Esophagus squamous epithelium (tissue), 5 donors: ENCODE measurements at places on chromosomes 11 and 22.

- no peak for DNase-seq
Observed at GRCh38 chr11:69252490-69252837, 41.5 kb upstream of the MYEOV start.

- no peak for DNase-seq
Observed at GRCh38 chr11:130192845-130193267, 33.3 kb downstream of the ST14 start.

GRCh38 chr11:2990617-2991451 lies 1.3 kb downstream of the NAP1L4 start:
- no peak for DNase-seq

- DNase-seq: no peak
Observed at GRCh38 chr11:77669848-77670511, 32.4 kb upstream of the CLNS1A start.

- DNase-seq: no peak
Observed at GRCh38 chr11:108319541-108320145, 96.8 kb downstream of the ATM start.

- no peak for DNase-seq
Observed at GRCh38 chr11:11141065-11141464, 212.0 kb downstream of the CSNK2A3 start.

DNA sequence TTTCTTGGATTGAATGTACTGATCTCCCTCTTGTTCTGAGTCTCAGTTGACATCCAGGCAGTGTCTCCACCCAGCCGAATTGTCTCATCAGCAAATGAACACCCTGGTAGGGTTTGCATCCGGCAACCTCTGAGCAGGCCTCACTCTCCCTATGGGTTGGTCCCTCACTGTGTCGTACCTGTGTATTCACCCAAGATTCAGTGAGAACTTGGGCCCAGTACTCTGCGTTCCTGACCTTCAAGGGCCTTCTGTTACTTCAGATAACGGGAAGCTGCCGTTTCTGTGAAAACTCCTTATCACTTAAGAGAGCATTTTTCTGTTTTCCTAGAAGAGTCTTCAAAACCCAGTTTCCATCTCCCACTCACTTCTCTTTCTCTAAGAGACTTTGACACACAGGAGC lies 915.6 kb downstream of the TBC1D22A start:
- no peak for DNase-seq

DNA sequence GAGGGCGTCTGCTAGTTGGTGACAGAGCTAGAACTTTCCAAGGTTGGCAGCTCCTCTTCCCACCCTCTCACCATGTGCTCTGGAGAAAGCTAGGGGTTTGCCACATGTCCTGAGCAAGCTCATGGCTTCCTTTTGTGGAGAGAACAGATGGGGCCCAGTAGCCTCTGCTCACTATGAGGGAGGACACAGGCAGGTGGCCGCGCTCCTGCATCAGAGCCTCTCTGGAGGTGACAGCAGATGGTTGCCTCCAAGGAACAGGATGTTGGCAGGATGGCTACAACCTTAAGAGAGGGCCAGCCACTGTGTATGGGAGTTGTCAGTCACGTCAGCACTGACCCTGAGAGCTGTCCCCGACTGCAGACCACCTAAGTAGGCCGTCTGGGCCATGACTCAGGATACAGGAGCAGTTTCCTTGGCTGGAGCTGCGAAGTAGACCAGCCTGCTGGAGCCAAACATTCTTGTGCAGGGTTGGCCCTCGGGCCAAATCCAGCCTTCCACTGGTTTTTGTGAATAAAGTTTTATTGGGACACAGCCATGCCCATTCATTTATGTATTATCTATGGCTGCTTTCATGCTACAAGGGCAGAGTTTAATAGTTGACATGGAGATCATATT lies 28.0 kb downstream of the SGSM1 start:
- no peak for DNase-seq

DNA sequence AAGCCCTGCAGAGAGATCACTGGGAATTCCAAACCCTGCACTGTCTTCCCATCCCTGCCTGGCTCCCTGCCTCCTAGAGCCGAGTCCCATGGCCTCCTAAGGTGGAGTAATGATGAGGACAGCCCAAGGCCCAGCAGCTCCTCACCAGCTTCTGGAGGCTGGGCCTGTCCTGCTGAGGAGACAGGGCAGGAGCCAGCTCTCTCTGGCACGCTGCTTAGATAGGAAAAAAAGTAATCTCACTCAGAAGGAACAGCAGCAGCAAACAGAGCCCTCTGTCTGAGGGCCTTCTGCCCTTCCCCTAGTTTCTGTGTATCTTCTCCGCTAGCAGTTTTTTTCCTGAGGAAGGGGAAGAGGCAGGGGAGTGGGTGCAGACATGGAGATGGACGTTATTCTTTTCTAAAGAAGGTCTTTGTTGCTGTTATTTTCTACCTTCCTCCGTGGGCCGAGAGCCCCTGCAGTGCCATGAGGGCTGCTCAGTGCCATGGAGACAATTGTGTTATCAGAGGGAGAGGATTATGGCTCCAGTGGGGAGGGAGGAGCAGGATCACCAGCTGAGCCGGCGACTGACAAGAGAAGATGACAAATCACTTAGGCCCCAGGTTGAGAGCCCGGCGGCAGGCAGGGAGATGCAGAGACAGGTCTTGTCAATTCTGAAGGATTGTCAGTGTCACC lies 315.3 kb downstream of the BUD13 start:
- DNase-seq: no peak

- DNase-seq: no peak
Observed at GRCh38 chr22:19287889-19288288, 3.6 kb downstream of the CLTCL1 start.

DNA sequence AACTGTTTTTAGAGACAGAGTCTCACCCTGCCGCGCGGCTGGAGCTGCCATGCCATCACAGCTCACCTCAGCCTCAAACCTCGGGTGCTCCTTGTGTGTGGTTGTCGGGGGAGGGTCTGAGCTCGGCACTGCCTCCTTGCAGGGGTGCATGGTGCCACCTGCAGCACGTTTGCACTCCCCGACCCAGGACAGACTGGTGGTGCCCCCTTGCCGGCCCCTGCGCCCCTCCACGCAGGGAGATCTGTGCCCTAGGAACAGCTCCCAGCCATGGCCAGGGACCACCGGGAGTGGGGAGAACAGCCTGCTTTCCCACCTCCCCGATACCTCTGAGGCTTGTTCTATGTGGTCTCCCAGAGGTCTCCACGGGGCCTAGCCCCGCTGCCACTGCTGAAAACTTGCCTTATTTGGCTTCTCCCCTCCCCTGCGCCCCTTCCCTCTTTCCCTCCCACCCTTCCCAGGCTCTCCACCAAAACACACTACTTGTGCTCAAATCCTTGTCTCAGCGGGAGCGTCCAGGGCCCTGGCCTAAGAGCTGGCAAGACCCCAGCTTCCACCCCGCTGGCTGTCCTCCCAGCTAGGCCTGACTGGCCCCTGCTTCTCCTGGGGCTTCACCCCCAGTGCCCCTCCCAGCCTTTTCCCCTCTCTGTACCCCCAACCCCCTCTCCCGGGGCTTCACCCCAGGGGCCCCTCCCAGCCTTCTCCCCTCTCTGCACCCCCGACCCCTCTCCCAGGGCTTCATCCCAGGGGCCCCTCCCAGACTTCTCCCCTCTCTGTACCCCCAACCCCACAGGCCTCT lies 13.4 kb upstream of the TPCN2 start:
- no peak for DNase-seq

DNA sequence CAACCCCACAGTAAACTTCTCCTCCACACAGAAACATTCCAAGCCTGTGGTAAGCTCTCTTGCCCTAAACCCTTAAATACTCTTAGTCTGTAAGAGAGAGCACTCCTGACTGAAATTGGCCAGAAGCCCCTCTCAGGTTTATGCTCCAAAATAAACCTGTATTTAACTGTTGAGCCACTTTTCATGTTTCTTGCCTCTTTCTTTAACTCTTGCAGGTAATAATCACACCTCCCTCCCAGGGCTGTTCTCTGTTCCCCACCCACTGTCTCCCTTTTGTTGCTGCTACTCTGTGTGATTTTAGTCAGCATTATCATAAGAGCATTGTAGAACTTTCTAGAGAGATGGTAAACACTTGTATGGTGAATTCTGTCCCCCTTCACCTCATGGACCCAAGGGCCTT lies 2.1 kb upstream of the IFT27 start:
- DNase-seq: no peak

DNA sequence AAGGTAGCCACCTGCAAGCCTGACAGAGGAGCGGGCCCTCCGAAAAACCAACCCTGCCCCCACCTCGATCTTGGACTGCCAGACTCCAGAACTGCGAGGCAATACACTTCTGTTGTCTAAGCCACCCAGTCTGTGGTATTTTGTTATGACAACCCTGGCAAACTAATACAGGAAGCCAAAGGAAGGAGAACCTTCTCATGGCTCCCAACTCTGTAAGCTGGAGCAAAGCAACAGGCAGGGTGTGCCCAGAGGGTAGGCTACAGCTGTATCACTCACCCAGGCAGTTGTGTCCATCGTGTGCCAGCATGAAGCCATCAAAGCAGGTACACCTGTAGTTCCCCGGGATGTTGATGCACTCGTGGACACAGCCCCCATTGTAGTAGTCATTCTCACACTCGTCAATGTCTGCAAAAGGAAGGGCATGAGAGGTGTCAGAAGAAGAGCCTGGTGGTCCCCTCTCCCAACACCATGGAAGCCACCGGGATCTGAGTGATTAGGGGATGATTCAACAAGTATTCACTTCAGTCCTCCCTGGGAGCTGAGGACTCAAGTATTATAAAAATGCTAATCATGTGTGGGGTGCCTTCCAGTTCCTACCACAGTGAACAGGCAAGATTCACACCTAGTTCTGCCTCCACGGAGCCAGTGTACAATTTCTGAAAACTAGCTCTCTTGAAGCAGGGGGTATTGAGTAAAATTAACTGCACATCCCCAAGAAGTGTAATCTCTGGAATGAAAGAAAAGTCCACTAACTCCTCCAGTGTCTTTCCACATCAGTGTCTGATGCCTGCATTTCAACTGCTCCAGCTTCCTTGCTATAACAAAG lies 23.3 kb downstream of the SCUBE1 start:
- DNase-seq: no peak

GRCh38 chr11:130561441-130561881 lies 113.0 kb downstream of the ADAMTS15 start:
- DNase-seq: no peak

DNA sequence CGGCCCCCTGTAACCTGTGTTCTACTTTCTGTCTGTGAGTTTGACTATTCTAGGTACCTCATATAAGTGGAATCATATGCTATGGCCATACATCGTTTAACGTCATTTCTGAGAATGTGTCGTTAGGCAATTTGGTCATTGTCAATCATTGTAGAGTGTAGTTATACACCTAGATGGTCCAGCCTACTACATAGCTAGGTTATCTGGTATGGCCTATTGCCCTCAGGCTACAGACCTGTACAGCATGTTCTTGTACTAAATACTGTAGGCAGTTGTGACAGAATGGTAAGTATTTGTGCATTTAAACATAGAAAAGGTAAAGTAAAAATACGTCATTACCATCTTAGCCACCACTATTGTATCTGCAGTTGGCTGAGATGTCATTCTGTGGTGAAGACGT lies 35.2 kb downstream of the MYO7A start:
- DNase-seq: no peak

DNA sequence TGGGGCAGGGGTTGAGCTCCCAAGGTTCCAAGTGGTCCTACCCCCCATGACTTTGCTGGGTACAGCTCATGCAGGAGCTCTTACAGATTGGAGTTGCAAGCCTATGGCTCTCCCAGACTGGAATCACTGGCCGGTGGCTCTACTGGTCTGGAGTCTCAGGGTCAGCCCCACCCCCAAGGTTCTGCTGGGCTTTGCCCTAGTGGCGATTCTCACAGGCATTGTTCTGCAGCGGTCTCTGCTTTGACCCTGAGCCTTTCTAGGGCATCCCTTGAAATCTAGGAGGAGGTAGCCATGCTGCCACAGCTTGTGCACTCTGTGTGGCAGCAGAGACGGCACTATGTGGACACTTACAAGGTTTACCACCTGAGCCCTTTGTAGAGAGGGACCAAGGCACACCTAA lies 49.3 kb upstream of the HMGXB4 start:
- DNase-seq: no peak

GRCh38 chr11:57417056-57417455 lies 9.9 kb downstream of the SLC43A3 start:
- DNase-seq: no peak

DNA sequence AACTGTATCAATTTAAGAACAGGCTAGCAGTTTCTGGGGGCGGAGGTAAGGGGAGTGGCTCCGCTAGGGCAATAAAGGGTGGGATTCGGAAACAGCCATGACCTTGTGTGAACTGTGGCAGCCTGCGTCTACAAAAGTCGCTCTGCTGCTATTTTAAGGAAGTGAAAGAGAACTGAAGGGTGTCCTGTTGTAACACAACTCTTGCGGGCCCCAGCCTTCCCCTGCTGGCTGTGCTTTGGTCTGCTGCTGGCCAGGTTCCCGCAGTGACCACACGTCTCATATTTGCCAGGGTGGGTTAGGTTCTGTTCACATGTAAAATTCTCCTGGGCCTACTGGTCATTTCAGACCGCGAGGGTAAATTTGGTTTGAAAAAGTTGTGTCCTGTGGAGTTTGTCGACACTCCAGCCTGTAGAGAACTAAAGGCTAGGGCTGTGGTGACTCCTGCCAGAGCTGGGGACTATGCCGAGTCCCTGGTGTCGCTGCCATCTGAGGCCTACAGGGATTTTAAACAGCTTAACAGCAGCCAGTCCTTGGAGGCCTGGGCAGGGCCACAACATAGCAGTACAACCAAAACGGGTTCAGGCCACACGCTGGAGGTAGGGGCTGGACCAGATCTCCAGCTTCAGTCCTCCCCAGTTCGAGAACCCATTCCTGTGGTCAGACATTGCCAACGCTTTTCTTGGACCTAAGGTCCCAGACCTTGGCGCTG lies 1.1 kb upstream of the PPFIBP2 start:
- DNase-seq: peak; percentile 36

DNA sequence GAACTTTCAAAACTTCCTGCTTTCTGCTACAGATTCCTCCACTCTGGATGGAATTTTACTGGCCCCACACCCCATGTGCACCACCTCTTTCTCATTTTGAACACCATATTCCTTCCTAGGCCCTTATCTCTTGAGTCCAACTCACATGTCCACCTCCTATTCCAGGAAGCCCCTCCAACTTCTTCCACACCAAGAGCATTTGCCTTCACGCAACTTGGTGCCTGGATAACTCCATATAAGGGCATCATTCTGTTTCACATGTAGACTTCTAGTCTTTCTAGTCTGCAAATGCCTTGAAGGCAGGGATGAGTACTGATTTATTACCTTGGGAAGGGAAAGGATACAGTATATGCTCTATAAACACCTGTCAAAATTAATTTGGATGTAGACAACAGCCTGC lies 17.5 kb downstream of the GAB2 start:
- no peak for DNase-seq

GRCh38 chr22:20777420-20778177 lies 3.7 kb downstream of the SERPIND1 start:
- DNase-seq: no peak

GRCh38 chr11:87432022-87432421 lies 394.3 kb downstream of the TMEM135 start:
- no peak for DNase-seq
